ENCODE measurements at places on chromosomes 2 and 18.

- ATAC-seq, result no peak
Observed at GRCh38 chr2:227615906-227616305, 1.3 kb upstream of the SCYGR3 start.

- ATAC-seq, result no peak
Observed at GRCh38 chr2:146003337-146003736, 1483.4 kb upstream of the ZEB2 start.

DNA sequence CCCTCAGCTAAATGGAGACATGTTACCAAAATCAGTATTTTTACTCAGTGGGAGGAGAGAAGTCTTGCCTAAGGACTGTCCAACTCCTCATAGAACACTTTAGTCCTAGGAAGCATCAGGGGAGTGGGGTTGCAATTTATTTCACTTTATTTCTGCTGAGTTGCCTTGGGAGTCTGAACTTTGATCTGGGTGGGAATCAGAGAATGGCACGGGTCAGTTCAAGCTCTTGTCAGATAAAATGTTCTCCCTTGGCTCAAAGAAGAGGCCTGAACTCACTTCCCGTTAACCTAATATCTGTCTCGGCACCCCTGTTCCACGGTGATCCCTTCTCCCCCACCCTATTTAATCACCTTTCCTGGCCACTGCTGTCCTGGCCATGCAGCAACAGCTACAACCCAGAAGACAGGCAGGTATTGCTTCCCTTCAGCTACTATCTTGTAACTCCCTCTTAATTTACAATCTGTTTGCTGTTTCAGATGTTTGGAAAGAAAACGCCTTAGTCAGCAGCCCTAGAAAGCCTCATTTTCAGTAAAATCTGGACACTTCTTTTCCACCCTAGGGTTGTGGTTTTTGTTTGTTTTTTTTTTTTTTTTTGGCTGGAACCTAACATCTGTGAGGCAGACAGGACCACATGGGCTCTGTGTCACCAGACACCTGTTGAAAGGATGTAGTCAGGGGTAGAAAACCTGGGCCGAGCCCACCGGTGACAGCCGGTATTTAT, 52.5 kb downstream of the SERTAD2 start:
- ATAC-seq, result no peak

DNA sequence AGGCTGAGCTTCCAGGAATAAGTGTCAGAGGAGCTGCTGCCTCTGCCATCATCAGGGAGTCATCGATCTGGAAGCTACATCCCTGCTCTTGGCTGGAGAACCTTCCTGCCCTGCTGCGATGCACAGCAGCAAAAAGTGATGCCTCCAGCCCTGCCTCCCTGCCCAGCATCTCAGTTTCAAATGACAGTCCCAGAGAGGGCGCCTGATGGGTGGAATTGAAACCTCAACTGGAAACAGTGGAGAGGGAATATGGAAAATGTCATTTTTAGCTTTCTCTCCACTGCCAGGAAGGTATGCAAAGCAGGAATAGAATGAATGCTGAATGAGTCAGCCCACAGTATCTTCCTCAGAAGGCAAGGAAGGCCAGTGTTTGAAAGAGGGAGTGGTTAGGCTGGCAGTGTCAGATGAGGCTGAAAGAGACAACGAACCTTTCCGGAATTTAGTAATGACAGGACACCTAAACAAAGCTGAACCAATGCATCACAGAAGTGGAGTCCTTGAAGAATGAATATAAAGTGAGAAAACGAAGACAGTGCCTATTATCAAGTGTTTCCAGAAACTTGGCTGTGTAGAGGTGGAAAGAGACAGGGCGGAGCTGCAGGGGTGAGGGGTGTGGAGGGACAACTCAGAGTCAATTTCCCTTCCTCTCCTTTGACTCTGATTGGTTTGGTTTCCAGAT, 153.9 kb upstream of the NDUFV2 start:
- ATAC-seq, result no peak

- no peak for ATAC-seq
Observed at GRCh38 chr2:150530168-150530567, 42.7 kb upstream of the RND3 start.

GRCh38 chr18:76496194-76496890, 1.3 kb upstream of the ZNF516 start:
- ATAC-seq, result no peak
